Esophagus squamous epithelium (tissue), 5 donors: ENCODE measurements at places on chromosomes 13 and 19.

DNA sequence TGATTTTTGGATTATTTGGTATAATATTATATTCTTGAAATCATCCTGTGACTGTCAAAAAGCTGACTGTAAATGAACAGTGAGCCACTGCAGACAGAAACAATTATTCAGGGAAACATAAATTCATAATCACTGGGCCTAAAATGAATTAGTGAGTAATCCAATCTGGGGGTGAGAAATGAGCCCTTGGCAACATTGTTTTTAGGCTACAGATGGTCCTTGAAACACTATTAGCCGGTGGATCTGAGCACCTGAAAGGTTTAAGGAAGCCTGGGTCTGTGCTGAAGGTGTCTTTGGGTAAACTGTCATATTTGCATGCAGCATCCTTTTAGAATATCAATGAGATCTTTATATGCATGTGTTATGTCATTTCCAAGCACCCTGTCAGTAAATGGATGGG is 290.7 kb downstream of the ATP8A2 start:
- no peak for DNase-seq

DNA sequence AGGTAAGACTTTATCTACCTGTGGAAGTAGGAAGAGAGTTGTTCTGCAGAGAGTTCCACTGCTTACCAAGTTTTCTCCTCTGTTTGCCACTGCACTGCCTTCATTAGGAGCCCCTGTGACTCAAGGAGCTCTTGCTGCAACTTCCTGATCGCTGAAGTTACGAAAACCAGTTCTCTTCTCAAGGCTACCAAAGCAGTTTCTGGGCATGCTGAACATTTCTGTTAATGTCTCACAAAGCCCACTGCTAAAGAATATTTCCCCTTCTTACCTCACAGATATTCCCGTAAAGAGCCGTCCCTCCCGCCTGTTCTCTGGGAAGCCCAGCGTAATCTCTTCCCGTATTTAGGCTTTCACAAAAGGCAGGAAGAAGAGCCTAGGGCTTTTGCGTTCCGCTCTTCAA is 82.6 kb upstream of the OXGR1 start:
- DNase-seq = no peak

DNA sequence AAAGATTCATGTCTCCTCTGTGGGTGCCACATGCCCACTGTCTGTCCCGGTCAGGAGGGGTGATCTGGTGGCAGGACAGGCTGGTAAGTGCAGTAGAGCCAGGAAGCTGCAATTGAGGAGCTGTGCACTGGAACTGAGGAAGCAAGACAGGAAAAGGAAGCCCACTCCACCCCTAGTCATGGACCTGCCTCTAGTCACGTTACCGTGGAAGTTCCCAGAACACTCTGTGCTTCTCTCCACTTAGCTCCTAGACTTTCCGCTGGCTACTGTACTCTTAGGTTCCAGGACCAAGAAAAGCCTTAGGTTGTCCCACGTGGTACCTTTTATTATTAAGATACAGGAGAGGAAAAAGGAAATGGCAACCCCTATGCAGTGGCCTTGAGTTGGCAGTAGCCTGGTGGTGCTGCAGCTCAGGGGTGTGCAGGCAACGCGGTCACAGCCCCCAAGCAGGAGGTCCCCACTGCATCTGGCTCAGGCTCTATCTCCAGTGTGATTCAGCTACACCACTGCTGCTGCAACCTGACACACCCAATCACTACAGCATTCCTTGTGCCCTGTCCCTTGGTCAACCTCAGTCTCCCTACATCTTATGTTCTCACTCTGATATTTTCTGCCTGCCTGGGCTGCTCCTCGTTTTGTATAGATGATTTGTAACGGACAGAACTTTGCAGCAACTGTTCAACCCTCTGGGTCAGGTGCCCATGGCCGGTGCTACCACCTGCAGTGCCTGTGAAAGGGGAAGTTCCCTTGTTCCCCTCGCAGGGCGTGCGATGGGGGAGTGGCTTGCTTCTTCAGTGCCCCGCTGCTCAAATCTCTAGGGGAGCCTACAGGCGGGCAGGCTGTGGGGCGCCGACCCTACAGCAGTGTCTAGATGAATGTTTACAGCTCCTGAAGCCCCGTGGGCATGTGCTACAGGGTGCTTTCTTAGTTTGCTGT is 24.4 kb upstream of the GPR12 start:
- DNase-seq = no peak

DNA sequence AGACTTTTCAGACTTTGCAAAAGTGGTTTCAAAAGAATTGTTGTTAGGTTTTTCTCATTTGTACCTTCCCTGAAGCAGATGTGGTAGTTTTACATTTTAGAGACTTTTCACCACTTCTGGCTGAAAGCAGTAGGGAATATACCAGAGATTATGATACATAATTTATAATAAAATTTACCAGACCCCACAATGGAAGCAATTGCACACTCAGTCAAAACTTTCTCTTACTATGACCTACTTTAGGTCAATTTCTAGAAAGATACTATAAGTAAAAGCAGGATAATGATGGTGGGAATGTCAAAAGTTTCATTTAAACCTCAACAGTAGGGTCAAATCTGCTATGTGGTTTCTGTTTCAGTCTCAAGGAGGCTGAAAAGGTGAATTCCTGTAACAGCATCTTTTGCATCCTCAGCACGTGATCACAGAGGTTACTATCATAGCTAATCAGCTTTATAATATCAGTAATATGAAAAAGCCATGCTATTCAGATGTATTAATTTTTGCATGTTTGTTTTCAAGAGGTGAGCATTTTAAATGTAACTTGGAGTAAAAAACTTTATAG is 26.9 kb downstream of the PCCA start:
- no peak for DNase-seq

GRCh38 chr19:21460686-21461085 is 44.7 kb upstream of the ZNF429 start:
- no peak for DNase-seq

DNA sequence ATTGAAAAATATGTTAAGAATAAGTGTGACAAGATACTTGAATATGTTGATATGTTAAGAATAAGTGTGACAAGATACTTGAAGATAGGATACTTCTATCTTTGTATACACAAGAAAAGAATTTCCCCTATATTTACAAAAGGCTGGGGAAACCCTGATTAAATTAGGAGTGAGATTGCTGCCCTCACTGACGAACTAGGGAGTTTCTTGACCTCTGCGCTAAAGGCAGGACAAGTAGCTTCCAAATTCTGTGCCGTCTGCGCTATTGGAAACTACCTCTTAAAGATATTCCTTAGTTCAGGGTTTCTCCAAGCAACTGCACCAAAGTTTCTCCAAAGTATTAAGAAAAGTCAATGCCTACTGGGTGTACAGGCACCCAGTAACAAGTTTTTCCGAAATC is 730 bp downstream of the ZNF260 start:
- DNase-seq = no peak

DNA sequence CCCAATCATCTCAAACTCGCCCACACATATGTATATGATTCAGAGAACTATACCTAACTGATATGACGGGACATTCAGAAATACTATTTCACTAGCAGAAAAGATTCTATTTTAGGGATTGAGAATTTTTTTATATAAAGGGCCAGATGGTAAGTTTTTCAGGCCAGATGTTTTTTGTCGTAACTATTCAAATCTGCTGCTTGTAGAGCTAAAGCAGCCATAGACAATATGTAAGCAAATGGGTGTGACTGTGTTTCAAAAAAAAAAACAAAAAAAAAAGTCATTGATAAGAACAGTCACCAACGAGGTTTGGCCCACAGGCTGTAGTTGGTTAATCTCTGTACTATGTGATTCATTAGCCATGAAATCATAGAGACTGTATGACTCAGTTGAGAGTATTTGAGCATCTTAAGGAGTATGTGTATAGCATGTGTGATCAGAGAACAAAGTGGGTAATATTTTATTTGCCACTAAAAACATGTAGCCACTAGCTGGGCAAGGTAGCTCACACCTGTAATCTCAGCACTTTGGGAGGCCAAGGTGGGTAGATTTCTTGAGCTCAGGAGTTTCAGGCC is 2724.7 kb downstream of the PCDH9 start:
- DNase-seq = no peak

DNA sequence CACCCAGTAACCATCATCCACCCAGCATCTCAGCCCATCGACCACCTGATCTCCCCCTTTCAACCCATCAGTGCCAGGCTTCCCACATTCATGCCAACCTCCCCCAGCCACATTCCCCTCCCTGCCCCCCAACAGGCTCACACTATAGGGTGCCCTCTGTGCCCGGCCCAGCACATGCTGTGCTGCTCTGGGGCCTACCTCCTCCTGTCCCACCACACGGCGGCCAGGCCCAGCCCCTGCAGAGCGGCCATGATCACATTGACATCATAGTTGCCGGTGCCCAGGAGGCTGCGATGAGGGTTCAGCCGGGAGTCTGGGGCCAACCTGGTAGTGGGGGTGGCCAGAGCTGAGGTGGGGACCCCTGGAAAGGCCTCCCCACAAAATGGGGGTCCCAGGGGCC is 3.6 kb downstream of the JOSD2 start:
- no peak for DNase-seq

DNA sequence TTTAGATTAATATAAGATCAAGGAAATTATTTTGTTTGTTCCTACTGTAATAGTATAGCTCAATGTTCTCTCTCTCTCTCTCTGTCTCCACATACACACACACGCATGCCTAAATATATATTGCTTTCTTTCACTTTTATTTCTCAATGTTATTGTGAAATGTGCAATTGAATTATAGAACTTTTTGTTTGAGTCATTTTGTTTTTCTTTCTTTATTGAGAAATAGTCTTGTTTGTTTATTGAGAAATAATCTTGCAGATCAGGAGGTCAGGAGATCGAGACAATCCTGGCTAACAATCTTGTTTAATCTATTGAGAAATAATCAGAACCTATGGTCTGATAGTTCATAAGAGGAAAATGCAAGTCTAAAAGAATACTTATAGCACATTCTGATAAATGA is 1581.3 kb downstream of the EFNB2 start:
- no peak for DNase-seq

- no peak for DNase-seq
Measured at GRCh38 chr19:7870571-7871436, 3.4 kb downstream of the PRR36 start.

DNA sequence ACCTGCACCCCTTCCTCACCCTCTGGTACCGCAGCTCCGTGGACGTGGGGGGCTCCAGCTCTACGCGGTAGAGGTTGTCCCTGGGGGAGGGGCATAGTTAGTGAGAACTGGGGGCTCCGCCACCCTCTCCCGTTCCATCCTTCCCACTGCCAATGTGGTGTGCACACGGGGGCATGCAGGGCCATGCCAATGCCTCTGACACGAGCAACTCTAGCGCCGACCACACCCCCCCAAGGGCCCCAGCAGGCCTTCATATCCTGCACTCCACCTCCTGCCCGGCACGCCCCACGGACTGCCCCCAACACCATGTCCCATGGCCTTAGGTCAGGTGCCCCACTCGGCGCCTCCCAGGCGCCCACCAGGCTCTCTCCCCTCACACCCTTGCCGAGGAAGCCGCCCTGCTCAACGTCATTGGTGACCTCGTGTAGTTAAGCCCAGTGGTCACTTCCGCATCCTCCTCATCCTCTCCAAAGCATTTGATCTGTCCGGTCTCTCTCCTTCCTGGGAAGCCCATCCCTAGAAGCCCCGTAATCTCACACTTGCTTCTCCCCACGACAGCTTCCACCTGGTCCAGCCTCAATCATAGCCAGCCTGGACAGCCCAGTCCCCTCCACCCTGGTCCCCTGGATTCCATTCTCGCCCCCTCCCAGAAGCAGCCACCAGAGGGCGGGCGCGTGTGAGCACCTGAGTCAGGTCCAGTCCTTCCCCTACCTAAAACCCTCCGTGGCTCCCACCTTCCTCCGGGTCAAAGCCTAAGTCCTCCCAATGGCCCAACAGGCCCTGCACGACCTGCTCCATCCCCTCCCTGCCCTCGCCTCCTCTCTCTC is 2.1 kb downstream of the SEMA6B start:
- no peak for DNase-seq

DNA sequence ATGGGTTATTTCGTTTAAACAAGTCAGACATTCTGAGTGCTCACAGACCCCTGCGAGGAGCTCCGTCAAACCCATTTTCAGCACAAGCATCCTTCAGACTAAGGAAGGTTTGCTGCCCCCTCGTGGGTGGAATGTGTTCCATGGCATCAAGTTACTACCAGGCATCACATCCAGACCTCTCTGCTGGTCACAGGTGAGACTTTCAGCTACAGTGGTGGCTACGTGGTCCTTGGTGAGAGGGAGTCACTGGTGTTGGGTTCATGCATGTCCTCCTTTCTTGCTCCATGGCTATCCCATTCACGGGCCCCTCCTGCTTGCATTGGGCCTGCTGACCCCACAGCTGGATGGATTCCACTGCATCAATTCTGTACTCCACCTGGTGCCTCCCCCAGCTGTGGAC is 9.1 kb upstream of the LILRB5 start:
- no peak for DNase-seq

GRCh38 chr13:103437651-103438050 is 371.4 kb upstream of the SLC10A2 start:
- DNase-seq = no peak

DNA sequence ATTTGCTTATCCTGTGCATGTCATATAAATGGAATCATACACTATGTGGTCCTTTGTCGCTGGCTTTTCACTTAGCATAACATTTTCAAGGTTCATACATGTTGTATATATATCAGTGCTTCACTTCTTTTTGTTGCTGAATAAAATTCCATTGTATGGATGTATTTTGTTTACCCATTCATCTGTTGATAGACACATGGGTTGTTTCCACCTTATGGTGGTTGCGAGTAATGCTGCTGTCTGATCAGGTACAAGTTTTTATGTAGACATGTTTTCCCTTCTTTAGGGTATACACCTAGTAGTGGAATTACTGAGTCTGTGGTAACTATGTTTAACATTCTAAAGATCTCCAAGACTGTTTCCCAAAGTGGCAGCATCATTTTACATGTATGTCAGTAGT is 102.5 kb downstream of the RNF17 start:
- no peak for DNase-seq

- DNase-seq = no peak
Measured at GRCh38 chr13:102907016-102907756, 61.4 kb downstream of the ERCC5 start.

DNA sequence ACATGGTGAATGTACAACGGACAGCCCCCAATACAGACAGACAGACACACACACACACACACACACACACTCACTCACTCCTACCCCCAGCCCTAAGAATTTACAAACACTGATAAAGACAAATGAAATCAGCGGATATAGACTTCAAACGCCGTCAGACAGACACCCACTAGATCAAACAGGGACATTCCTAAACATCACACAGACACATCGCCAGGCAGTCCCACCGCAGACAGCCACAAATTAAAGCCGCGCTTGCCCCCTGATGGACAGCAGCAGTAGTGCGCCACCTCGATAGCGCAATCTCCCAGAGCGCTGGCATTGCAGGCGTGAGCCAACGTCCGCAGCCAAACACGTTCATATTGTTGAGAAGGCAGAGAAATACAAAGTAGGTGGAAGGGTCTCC is 24.7 kb upstream of the ADGRE1 start:
- DNase-seq = peak; percentile 37

GRCh38 chr13:46176756-46177155 is 5.2 kb downstream of the LCP1 start:
- DNase-seq = no peak

GRCh38 chr19:13892870-13893269 is 13.0 kb downstream of the BRME1 start:
- no peak for DNase-seq
